Left lung (tissue), 14 donors: ENCODE measurements at places on chromosomes 1 and 21. TPM values are rescaled to one million over a fixed set of nuclear protein-coding genes. Genes with fewer than 3 reads are reported as not detected.

Gene DMBX1
- total RNA-seq = not detected

Gene TGFB2
- total RNA-seq = 22.0 TPM

Gene BEST4
- total RNA-seq = 0.23 TPM

Gene MYOM3
- 0.52 TPM for total RNA-seq

Gene PTGFRN
- 77.5 TPM for total RNA-seq

Gene DNASE2B
- 2.7 TPM for total RNA-seq

Gene CLCA1
- total RNA-seq = not detected

Gene EXTL1
- total RNA-seq = 1.0 TPM

Gene KPRP
- total RNA-seq = not detected

Gene NTPCR
- total RNA-seq = 36.3 TPM

Gene BSDC1
- total RNA-seq = 51.2 TPM

Gene FMO2
- 33.9 TPM for total RNA-seq

Gene GUCA2B
- not detected for total RNA-seq

Gene PLA2G2D
- total RNA-seq = not detected

Gene UBAP2L
- total RNA-seq = 144 TPM

Gene PTPRU
- 28.8 TPM for total RNA-seq

Gene SMIM12
- 29.2 TPM for total RNA-seq

Gene EPHA10
- 3.2 TPM for total RNA-seq

Gene CELSR2
- 5.9 TPM for total RNA-seq

Gene SPATA45
- not detected for total RNA-seq

Gene OR2T29
- not detected for total RNA-seq

Gene FCGR3A
- 237 TPM for total RNA-seq

Gene IL22RA1
- 0.26 TPM for total RNA-seq

Gene OLIG2
- 0.47 TPM for total RNA-seq

Gene CACHD1
- total RNA-seq = 11.3 TPM

Gene ZNF593
- 23.2 TPM for total RNA-seq

Gene PADI2
- total RNA-seq = 2.2 TPM

Gene PRAMEF13
- total RNA-seq = not detected

Gene NFASC
- 6.6 TPM for total RNA-seq

Gene SELP
- total RNA-seq = 22.0 TPM

Gene FOXD2
- total RNA-seq = 0.35 TPM

Gene SETD4
- total RNA-seq = 16.6 TPM

Gene PTGER3
- 1.0 TPM for total RNA-seq

Gene RNF186
- not detected for total RNA-seq

Gene E2F2
- 4.3 TPM for total RNA-seq

Gene NLRP3
- total RNA-seq = 6.6 TPM

Gene FCAMR
- not detected for total RNA-seq

Gene SSU72
- total RNA-seq = 120 TPM

Gene PLA2G2A
- total RNA-seq = 41.5 TPM

Gene CELA3A
- total RNA-seq = not detected

Gene TMEM125
- 202 TPM for total RNA-seq

Gene LCE1D
- total RNA-seq = not detected

Gene CYP4A22
- total RNA-seq = not detected

Gene AGRN
- total RNA-seq = 208 TPM

Gene CLDN17
- total RNA-seq = not detected

Gene MAEL
- total RNA-seq = not detected

Gene OR2AK2
- total RNA-seq = not detected

Gene PDZK1IP1
- 44.9 TPM for total RNA-seq

Gene GJA9
- 0.15 TPM for total RNA-seq

Gene KLF17
- 0.26 TPM for total RNA-seq

Gene FAM131C
- not detected for total RNA-seq
